A673 (cell line): ENCODE measurements at places on chromosomes 11 and 22. TPM values are rescaled to one million over a fixed set of nuclear protein-coding genes. Genes with fewer than 3 reads are reported as not detected.

GRCh38 chr11:45166604-45166897 is 20.1 kb downstream of the PRDM11 start:
- no peak for DNase-seq

PKP3 gene
- total RNA-seq: not detected in 2 replicates

SCGB1A1 gene
- total RNA-seq: not detected in 2 replicates

DNA sequence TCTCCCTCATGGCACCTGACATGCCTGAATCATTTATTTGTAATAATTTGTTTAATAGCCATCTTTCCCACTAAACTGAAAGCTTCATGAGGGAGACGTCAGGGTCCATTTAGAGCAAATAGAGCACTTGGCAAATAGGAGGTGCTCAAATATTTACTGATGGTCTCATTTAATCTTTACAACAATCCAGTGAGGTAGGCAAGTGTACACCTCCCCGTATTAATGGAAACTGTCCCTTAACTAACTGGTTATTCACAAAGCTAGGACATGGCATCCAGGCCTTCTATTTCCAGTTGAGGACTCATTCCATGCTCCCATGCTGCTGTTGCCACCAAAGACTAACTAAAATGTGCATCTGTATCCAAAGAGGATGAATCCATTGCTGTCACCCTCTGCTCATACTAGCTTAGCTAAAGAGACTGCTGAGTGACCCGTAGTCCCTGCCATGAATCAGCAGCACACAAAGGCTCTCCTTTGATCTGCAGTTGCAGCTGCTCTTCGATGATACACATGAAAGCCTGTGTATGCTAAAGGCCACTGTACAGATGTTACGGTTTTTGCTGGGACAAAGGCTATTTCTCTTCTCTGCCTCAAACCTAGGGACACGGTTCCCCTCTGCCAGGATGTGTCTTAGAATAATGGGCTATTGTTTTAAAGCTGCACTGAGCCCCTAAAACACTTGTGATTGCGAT is 82.6 kb downstream of the RAB30 start:
- DNase-seq: no peak

- DNase-seq: no peak
Observed at GRCh38 chr22:27494785-27495184, 306.8 kb downstream of the MN1 start.

GRCh38 chr11:117439256-117439655 is 111.6 kb downstream of the CEP164 start:
- DNase-seq: no peak

OR4D5 gene
- total RNA-seq: not detected in 2 replicates

DNA sequence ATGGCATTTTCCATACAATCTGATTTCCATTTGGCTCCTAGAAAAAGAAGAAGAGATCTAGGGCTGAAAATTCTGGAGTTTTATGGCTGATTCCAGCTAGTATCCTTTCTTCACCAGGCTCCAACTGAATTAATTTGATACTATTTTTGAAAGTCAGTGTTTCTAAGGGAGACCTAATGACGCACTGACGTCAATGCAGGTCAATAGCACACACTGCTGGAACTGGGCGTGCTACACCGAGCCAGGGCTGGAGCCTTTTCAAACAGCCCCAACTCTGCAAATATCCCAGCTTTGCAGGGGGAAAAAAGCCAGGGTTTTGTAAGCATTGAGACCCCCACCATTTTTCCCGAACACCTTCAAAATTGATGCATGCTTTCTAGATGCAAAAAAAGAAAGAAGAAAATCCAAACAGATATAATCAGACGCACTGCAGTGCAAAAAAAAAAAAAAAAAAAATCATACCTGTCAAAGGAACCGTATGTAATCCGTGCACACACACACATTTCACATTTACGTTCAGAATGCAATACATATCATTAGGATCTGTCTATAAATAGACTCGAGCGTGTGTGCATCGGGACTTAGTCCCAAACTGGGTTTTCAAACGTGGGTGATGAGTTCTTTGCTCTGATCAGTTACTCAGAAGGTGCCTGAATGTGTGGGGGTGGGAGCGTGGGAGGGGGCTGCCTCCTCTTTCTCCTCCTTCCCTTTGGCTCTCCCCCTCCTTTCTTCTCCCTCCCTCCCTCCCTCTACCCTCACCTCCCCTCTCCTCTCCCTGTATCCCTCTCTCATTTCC is 124.5 kb upstream of the HSD17B12 start:
- peak; percentile 50 for DNase-seq

DNA sequence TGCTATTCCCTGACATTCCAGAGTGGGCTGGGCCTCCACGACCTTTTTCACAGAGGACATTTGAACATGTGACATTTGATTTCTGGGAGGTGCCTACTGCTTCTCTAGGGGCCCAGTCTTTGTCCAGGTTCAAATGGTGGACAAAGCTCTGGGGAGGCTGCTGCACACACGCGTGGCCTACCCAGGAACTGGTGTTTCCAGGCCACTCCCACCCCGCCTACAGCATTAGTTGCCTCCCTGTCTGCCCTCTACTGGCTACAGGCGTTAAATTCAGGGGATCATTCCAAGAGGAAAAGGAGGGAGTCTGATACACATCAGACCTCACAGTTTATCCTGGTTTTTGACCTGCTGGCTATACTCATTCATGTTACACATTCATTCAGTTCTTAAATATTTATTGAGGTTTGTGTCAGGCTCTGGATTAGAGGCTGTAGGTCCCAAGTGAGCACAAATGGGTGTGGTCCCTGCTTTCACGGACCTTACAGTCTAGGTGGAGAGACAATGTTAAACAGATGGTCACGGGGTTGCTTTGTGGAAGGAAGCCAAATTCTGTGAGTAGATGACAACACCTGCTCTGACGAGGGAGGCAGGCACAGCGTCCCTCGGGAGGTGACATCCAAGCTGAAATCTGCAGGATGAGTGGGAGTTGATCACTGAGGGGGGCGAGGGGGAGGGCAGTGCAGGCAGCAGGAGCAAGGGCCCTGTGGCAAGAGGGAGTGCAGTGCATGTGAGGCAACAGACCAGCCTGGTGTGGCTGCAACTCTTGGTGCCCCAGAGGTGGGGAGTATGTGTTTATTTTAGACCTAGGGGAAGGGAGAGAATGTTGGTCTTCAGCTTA is 11.8 kb downstream of the TUB start:
- DNase-seq: peak; percentile 78

DNA sequence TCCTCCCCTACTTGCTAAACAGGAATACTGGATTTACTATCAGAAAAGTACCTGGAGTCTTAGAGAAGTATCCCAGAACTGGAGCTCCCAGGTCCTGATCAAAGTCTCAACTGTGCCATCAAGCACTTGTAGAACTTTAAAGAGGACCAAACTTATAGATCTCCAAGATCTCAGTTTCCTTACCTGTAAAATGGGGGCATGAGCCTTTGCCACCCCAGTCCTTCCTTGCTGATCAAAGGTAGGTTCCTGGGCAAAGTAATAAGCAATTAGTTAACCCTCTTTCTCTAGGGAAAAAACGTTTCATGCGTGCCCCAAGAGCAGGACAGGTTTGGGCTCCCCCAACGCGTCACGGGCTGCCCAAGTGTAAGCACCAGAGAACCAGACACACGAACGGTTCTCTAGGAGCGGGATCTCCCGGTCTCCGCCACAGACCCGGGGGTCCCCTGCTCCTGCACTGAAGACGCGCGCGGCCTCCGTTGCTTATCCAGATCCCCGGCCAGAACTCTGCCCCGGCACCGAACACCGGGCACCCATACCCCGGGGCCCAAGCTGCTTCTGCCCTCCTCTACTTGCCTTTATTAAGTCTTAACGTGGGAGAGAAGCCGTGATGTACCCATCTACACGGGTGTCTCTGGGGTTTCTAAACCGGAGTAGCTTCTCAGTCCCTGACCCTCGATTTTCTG is 505 bp downstream of the ZNF214 start:
- DNase-seq: no peak

DNA sequence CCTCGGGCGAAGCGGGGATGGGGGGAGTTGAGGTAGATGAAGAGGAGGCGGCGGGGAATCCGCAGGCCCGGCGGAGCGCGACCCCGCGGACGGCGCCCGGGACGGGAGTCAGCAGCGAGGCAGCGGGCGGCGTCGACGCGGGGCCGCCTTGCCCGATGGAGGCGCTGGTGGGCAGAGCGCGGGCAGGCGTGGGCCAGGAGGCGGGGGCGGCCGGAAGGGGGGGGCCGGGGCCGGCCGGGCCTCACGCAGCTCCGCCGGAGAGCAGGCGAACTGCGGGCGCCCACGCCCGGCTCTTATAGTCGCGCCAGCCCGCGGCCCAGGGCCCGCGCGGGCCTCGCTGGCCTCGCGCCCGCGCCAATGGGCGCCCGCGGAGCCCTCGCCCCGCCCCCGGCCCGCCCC is at the start of gene IGF2:
IGF2 (minus strand) TSS at position 267 of the 399 bp plus-strand sequence. CDS start 3,866 bp downstream, outside the sequence.
- DNase-seq: no peak

- no peak for DNase-seq
Observed at GRCh38 chr11:126387857-126388256, 32.4 kb downstream of the ST3GAL4 start.

DNA sequence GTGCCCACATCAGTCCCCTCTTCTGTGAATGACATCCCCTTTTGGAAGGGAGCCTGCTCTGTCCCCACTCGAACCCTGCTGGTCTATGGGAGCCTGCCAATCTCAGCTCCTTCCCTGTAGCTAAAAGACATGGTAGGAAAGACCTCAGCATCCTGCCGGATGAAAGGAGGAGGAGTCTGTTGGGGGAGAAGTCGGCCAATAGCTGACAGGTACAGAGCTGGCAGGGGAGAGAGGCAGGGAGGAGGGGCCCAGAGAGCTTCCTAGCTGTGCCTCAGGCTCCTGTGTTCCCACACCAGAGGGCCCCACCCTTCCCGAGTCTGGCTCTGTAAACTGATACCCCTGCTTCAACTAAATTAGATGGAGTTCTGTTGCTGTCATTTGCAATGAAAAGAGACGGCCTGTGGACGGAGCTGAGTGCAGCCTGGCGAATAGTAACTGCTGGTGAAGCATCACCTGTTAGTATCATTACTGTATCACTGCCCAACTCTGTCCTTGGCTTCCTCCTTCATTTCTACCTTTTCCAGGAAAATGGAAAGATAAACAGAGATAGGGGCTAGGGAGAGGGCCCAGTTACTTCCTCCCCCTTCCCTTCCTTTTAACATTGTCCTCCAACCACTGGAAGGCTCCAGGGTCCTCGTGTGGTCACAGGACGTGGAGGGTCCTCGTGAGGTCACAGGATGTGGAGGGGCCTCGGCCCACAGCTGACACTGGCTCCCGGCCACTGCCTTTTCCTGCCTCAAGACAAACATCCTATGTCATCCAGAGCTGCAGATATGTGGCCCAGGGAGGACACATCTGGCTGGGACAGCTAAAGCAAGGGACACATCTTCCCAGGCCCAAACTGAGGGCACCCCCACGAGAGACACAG is 15.1 kb downstream of the FXYD6 start:
- peak; percentile 59 for DNase-seq

DNA sequence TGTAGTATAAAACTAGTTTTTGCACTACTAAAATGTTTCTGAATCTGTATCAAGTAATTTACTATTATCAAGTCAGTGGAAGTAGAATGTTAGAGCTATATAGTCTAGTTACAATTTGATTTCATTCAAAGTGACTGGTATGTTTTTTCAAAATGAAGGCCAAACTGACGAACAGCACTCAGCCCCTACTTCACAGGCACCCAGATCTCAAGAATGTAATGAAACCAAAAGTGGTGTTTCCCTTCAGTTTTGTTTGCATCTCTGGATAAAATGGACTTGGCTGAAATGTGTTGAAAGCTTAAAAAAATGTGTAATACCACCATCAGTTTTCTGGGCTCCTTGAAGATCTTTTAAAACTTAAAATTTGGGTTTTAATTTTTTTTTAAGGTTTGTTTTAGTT is 46.4 kb downstream of the QSER1 start:
- no peak for DNase-seq

DNA sequence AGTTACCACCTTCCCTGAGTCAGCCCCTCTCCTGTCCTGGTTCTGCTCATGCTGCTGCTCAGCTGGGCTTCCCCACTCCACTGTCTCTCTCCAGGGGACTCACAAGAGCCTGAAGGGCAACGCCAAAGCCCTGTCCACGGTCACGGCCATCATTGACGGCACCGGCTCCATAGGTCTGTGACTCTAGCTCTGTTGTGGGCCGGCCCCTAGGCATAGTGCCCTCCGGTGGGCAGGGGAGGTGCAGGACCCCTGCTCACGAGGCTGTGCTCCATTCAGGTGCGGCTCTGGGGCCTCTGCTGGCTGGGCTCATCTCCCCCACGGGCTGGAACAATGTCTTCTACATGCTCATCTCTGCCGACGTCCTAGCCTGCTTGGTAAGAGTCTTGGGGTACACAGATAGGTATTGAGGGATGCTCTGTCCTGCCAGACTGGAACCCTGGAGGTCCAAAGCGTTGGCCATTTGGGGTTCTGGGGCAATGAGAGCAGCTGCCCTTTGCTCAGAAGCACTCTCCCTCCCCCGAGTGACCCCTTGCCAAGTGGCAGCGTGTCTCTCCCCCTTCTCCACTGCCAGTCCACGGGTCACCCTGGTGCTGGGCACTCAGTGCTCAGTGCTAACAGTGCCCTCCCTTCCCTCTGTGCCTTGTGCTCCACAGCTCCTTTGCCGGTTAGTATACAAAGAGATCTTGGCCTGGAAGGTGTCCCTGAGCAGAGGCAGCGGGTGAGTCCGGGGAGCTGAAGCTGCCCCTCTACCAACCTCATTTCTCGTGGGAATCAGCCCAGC is 22.4 kb downstream of the SLC37A2 start:
- no peak for DNase-seq

OR5P2 gene
- total RNA-seq: not detected in 2 replicates

DNA sequence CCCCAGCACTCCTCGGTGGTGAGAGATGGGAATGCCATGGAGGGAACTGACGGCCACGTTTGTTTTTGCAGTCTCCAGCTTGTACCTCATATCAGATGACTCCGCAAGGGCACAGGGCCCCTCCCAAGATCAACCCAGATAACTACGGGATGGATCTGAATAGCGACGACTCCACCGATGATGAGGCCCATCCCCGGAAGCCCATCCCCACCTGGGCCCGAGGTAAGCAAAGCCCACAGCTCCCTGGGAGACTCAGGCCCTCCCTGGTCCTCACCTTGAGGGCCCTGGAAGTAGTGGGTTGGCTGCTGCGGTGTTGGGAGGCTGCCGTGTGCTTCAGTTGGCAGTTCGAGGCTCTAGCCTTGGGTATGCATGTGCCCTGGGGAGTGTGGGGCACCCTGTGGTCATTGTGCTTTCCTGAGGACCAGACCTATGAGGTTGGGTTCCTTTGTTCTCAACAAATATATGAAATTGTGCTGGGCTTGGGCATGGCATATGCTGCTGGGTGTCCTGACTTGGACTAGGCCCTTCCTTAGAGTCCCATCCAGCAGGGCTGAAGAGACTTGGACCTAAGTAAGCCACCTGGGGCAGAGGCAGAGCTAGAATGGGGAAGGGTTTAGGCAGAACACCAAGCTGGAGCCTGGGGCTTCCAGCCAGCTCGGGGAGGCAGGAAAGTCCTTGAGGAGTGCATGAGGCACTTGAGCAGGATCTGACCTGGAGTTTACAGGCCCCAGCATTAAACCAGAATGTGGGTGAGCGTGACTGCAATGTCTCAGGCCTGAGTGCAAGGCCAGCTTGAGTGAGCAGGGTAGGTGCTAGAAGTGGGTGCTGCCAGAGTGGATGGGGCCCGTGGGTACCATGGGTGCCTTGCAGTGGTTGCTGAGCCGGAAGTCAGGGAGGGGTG is 26.4 kb downstream of the INCENP start:
- no peak for DNase-seq

GRIA4 gene
- not detected in 2 replicates for total RNA-seq

YPEL4 gene
- 0.20 TPM in 1 of 2 replicates, not detected in the other for total RNA-seq

GRCh38 chr11:105202422-105202821 is 62.9 kb upstream of the CARD18 start:
- no peak for DNase-seq
